Activated CD4-positive, alpha-beta T cell treated with anti-CD3 and anti-CD28 coated beads for 24 hours (primary cell): ENCODE measurements at places on chromosomes 3 and 15.

DNA sequence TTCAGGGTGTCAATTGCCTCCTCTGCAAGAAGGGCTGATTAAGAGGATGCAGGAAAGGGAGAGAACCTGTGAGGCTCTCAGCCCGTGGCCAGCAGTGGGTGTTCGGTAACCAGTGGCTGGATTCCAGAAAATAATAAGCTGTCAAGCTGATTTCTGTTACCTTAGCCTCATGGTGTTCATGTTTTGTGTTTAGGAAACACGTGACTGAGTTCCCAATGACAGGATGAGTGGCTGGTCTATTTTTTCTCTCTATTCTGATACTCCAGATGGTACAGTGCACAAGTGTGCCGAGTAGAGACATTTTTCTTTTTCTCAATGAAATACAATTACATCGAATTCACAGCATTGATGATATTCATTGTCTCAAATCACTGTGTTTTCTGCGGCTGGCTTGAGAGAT, 43.6 kb downstream of the EDEM1 start:
- DNase-seq, result no peak

- no peak for DNase-seq
Measured at GRCh38 chr3:113212150-113212843, 940 bp downstream of the BOC start.

DNA sequence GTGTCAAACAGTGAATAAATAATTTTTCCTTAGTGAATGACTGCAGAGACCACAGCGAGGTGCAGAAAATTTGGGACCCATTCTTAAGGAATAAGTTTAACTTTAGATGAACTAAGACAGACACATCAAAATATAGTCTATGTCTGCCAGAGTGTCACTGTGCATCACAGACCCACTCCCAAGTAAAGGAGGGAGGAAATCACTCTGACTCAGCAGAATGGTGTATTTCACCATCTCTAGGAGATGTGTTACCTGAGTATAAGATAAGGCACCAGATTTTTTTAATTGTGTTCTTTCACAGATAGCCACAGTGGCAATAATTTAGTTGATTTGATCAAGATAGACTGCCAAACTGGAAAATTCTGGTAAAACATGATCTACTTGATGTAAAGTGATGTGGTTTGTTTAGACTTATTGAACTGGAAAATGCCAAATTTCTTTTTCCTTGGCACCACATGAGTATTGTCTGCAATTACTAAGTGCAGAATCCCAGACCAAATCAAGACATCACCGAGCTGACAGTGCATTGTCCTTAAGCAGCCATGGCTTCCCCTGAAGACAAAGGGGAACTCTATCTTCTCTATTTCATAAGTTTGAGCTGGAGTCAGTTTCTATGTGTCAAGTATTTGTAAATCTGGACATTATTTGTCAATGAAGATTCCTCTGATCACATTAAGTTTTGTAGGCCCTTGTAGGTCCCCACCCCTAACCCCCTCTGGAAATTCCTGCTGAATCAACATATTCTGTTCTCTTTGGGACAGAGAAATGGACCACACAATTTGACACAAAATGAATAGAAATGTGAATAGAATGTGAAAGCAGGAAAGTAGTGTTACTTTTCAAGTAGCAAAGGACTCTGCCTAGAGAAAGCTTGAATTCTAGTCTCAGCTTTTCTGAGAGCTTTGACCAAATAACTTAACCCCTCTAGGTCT, 47.6 kb downstream of the TIPARP start:
- DNase-seq, result no peak

GRCh38 chr3:40613306-40613705, 88.5 kb downstream of the ZNF621 start:
- DNase-seq, result no peak

DNA sequence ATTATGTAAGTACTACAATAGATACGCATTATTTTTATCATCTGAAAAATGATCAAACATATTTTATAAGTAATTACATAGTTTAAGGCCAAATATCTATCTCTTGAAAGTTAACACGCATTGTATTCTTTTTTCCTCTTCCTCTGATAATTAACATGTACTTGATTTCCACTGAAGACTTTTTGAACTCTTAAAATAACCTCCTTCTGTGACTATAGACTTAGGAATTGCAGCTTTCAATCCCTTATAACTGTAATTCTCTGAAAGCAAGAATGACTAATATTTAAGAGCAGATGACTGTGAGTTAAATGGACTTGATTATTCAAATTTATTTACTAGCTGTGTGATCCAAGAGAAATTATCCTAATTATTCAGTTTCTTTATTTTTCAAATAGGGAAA, 730.6 kb upstream of the NECTIN3 start:
- DNase-seq, result no peak

DNA sequence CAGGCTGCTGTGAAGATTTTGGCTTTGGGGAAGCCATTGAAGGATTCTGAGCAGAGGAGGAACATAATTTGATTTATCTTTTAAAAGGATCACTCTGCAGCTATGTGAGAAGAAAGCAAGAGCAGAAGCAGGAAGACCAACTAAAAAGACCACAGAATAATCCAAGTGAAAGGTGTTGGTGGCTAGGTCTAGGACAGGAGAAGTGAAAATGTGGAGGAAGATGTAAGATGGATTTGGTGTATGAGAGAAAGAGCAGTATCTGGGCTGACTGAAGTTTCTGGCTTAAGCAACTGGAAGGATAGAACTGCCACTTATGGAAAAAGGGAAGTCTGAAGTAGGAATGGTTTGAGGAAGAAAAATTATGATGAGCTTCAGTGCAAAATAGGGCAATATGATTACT, 62.0 kb downstream of the SFMBT1 start:
- no peak for DNase-seq

DNA sequence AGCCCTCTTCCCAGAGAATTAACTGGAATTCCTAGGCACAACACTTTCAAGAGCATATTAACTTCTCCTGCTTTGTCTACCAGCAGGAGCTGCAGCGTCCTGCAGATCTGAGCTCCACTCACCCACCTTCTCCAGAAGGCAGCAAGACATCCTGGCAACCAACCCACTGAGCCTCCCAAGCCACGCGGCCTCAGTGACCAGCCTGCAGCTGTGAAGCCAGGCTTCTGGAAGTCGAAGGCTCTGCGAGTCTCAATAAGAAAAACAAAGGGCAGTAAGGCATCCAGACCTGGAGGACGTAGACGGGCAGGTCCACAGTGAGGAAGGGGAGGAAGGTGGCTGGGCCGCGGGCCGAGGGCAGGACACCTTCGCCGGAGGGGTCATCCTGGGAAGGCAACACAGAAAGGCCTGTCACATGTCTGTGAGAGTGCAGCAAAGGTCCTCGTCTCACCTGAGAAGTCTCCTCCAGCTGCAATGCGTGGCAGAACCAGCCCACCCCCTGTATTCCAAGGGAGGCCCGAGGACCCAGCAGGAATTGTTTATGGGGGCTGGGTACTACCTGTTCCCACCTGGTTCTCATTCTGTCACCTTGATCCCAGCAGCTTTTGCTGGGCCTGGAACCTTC, 36.2 kb downstream of the ZXDC start:
- DNase-seq, result no peak

DNA sequence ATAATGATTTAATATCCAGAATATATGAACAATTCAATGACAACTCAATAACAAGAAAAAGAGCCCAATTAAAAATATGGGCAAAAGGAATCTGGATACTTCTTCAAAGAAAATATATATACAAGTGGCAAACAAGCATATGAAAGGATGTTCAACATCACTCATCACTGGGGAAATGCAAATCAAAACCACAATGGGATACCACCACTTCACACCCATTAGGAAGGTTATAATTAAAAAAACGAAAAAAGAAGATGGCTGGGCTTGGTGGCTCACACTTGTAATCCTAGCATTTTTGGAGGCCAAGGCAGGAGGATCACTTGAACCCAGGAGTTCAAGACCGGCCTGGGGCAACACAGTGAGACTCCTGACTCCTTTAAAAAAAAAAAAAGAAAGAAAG, 4.1 kb downstream of the CCDC12 start:
- DNase-seq, result no peak
